ENCODE measurements at places on chromosomes 1 and 21.

GRCh38 chr21:20760221-20760620, 238.0 kb upstream of the NCAM2 start:
- DNase-seq: peak; percentile 30

GRCh38 chr1:230084408-230085177, 17.6 kb downstream of the GALNT2 start:
- DNase-seq: peak; percentile 68

GRCh38 chr1:72419229-72419628, 136.9 kb upstream of the NEGR1 start:
- no peak for DNase-seq

DNA sequence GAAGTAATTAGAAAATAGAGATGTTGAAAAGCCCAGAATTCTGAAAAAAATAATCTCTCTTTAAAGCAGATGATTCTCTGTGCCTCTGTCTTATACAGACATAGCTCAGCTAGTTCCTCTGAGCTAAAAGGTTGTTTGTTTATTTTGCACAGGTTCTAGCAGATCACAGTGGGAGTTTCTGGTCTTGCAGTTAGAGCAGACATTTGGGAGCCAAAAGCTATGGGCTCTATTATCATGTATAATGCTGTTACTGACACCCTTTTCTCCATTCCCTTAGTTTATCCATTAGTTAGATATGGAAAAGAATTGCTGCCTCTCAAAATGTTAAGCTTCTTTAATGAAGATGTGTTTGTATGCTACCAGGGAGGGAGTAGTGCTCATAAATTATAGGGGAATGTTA, 20.5 kb upstream of the CD55 start:
- DNase-seq: no peak

GRCh38 chr1:99658031-99658290, 12.0 kb downstream of the PALMD start:
- DNase-seq: no peak

DNA sequence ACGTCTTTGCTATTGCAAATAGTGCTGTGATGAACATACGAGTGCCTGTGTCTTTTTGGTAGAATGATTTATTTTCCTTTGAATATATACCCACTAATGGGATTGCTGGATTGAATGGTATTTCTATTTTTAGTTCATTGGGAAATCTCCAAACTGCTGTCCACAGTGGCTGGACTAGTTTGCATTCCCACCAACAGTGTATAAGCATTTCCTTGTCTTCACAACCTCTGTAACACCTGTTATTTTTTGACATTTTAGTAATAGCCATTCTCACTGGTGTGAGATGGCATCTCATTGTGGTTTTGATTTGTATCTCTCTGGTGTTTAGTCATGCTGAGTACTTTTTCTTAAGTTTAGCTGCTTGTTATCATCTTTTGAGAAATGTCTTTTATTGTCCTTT, 215.0 kb downstream of the FMN2 start:
- no peak for DNase-seq

Measured in Ammon's horn (tissue), 1 donor.